RWPE1 (cell line): ENCODE measurements at places on chromosomes 16 and 17.

DNA sequence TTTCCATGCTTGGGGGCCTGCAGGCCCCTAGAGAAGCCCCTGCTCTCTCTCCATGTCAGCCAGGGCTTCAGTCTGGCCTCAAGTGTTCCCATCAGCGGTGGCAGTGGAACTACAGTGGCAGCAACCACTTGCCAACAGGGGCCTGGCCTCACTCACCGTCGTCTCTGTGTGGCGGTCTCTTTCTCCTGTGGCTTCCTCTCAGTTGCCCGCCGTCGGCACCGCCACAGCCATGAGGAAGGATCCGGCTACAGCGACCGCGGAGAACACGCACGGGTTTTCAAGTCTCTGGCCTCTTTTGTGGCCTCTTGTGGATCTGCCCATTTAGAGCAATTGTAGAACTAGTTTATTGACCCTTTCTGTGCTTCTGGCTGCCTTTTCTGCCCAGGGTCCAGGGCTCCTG lies 8.5 kb downstream of the ARMC7 start:
- DNase-seq: no peak

GRCh38 chr16:85898521-85899442 lies at the start of gene IRF8:
TSS of gene IRF8 (plus strand) at chr16:85899162. CDS start at chr16:85903016, 3,854 bp downstream.
- no peak for DNase-seq

DNA sequence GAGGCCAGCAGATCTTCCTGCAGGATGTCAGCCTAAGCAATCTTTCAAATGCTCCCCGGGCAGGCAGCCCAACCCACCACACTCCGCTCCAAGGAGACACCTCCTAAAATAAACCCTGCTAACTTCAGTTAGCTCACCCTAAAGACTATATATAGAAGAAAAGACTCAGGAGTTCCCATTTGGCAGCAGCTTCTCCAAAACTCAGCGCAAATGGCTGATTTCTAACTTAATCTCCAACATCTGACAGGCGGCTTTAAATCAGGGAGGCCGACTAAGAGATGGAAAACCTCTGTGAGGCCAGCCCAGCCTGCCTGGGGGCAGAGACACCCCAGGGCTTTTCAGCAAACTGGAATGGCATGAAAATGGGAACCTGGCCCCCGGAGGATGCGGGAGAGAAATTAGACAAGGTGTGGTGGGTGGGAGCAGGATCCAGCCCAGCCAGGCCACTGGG lies 91.6 kb downstream of the XYLT1 start:
- no peak for DNase-seq

DNA sequence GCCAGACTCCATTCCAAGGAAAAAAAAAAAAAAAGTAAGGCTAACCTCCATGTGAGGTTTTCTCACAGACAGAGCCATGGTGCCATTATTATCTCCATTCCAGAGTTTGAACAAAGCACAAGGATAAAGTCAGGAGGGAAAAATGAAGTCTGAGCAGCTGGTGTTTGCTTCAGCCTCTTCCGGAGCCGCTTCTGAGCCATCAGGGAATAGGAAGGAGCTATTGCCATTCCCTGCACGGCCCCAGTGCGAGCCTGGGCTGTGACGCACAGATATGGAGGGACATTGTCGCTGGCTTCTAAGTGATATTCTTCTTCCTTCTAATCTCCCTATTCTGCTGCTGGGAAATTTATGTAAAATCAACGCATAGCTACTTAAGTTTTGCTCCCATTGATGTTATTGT lies 69.5 kb upstream of the PIRT start:
- no peak for DNase-seq

DNA sequence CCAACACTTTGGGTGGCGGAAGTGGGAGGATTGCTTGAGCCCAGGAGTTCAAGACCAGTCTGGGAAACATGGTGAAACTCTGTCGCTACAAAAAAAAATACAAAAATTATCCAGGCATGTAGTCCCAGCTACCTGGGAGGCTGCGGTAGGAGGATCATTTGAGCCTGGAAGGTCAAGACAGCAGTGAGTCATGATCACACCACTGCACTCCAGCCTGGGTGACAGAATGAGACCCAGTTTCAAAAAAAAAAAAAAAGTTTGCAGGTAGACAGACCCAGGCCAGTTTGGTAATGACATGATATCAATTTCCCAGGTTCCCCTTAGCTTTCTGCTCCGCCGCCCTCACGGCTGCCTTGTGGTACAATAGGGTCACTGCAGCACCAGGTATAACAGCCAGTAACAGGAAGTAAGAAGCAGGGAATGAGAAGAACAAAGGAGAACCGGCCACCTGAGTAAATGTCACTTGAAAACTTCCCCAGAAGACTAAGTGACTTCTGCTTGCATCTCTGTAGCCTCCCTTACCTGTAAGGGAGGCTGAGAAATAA lies 201.2 kb upstream of the HSBP1 start:
- no peak for DNase-seq

DNA sequence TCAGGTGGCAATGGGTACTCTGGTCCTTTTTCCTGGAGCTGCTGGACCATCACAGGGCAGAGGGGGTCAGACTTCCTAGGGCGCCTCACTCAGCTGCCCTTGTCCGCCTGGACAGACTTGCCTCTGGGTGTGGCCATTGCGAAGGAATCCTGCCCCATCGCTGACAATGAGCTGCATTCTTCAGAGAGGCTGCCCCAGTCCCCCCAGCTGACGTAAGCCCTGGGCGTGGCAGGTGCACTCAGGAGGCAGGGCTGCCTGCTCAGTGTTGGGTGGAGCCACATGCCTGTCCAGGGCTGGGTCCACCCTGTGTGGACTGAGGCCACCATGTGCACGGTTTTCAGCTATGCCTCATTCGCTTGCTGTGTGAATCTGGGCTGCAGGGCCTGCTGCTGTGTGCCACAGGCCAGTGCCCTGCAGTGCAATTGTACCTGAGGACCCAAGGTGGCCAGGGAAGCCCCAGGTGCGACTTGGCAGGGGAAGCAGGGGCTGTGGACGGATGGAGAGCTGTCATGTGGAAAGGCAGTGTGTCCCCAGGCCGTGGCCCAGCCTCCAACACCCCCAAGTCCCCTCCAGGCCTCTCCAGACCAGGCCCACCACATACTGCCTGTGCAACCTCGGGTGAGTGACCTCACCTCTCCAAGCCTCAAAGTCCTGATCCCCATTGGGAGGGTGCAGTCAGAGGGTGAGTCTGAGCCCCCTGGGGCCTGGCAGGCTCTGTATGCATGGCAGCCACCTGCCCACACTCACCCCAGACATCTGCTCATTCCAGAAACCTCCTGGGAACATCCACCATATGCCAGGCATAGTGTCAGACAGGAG lies 14.0 kb upstream of the MPRIP start:
- DNase-seq: peak; percentile 98

DNA sequence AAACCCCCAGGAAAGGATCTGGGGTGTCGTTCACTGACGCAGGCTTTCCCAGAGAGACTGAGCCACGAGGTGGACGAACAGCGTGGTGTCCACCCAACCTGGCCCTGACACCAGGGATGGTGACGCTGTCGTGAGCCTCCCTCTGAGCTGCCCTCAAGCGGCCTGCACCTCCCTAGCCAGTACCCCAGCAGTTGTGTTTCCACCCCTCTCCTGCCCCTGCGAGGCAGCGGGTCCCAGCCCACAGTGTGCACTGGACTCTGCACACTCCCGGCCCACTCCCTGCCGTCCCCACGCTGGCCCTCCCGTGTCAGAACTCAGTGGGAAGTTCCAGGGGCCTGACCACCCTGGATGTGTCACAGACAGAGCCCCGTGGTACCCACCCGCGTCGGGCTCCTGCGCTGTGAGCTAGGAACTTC lies 39.8 kb downstream of the CBFA2T3 start:
- no peak for DNase-seq

GRCh38 chr17:15928286-15928785 lies 16.6 kb upstream of the ADORA2B start:
- no peak for DNase-seq
